ENCODE measurements at places on chromosomes 16 and 17.

- DNase-seq = no peak
Observed at GRCh38 chr16:69367980-69368379, 16.4 kb upstream of the TMED6 start.

DNA sequence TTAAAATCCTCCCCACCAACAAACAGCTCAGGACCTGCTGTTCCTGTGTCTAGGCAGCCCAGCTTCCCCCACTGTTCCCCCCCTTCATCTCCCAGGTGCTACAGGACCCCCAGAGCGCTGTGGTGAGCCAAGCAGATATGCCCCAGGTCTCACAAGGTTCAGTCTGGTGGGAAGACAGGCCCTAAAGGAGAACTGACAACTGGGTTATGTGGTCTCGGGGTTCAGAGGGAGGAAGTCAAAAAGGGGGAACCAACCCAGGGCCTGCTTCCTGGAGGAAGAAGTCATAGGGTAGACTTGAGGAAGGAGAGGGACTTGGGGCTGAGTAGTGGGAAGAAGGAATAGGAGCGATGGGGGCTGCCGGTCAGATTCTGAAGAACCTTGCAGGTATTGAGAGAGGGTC lies 2.6 kb downstream of the RIPOR1 start:
- DNase-seq = no peak

DNA sequence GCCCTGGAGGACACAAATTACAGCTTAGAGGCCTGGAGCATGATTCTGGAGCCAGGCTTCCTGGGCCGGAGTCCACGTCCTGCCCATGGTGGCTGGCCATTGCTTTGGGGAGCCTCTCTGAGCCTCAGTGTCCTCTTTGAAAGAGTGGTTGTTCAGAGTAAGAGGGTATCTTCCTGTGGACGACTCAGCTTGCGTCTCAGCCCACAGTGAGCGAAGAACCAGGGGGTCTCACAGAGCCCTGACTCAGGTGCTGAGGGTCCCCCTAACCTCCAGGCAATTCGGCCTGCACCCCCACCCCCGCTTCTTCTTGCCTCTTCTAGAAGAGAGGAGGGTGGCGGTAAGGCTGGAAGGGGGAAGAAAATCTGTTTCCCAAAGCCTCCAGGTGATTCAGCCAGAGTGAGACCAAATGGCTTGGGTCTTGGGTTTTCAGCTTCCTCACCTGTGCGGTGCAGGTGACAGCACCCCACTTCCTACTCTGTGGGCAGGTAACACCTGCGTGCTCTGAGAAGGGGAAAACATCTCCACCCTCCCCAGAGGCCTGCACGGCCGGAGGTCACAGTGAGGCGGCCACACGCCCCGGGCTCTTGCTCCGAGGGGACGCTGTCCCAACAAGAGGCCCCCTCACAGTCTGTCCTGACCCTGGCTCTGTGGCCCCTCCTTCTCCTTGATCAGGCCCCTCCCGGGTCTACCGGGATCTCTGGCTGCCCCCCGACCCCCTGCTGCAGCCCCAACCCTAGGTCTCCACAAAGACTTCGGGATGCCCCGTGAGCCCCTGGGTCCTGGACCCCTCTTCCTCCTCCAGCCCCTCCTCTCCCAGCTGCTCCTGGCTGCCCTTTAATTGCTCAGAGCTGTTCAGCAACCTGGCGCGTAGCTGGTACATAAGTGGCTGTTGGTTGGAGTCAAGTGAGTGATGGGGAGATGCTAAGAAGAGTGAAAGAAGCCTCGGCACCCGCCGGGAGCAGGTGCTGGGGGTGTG lies 119.2 kb downstream of the METRNL start:
- peak; percentile 7 for DNase-seq

DNA sequence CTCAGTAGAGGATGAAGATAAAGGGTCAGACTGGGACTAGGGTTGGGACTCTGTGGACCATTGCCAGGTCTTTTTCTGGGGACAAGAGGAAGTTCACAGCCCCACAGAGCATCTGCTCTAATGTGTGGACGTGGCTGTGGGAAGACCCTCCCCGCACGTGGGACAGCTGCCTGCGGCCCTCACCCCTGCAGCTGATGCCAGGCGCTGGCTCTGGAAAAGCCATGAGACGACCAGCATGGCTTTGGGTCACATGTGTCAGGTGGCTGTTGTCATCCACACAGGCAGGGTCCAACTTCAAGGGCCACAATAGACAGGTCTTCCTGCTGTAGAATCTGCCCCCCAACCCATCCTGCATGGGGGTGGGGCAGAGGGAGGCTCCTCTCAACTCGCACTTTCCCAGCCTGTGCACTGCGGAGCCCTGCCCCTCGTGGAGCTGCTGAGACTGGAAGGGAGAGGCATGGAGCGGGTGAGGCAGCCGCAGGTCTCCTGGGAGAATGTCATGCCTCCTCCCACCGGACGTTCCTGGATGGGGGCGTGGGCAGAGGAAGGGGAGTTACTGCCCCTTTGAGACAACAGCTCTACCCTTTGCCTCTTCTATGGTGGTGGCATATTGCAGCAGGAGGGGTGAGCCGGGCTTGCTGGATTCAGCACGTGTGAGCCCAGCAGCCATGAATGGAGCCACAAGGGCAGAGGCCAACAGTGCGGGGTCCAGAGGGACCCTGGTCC lies 53.4 kb downstream of the PIMREG start:
- no peak for DNase-seq

DNA sequence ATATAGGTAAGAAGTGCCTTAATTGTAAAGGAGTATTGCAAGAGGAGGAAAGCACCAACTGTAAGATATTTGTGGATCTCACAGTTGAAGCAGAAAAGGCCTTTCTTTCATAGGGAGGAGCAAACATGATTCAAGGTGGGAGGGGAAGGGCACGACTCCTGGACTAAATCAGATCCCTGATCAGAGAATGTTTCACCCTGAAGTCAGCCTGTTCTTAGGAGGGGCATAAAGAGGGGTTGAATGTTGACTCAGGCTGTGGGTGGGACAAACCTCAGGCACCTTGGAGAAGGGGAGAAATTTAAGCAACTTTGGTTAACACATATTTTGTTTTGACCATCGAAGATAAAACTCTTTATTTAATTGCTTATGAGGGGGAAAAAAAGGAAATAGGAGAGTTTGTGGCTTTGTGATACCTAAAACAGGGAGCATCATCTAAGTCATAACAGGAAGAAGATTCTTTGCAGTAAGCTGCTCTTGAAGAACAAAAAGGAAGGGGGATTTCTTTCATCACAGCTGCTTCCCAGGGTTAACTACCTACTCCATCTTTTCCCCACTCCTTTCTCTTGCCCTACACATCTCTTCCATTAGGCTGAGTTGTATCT lies 158.6 kb upstream of the ZNF267 start:
- no peak for DNase-seq

GRCh38 chr17:67753026-67753425 lies 35.3 kb downstream of the NOL11 start:
- no peak for DNase-seq

- DNase-seq = no peak
Observed at GRCh38 chr16:79647586-79647985, 47.0 kb upstream of the MAF start.

GRCh38 chr17:38798614-38799500 lies 499 bp downstream of the PIP4K2B start:
- peak; percentile 51 for DNase-seq

- DNase-seq = no peak
Observed at GRCh38 chr16:24491731-24492130, 47.6 kb upstream of the RBBP6 start.

- DNase-seq = no peak
Observed at GRCh38 chr17:42104264-42104663, 6.0 kb upstream of the ZNF385C start.

DNA sequence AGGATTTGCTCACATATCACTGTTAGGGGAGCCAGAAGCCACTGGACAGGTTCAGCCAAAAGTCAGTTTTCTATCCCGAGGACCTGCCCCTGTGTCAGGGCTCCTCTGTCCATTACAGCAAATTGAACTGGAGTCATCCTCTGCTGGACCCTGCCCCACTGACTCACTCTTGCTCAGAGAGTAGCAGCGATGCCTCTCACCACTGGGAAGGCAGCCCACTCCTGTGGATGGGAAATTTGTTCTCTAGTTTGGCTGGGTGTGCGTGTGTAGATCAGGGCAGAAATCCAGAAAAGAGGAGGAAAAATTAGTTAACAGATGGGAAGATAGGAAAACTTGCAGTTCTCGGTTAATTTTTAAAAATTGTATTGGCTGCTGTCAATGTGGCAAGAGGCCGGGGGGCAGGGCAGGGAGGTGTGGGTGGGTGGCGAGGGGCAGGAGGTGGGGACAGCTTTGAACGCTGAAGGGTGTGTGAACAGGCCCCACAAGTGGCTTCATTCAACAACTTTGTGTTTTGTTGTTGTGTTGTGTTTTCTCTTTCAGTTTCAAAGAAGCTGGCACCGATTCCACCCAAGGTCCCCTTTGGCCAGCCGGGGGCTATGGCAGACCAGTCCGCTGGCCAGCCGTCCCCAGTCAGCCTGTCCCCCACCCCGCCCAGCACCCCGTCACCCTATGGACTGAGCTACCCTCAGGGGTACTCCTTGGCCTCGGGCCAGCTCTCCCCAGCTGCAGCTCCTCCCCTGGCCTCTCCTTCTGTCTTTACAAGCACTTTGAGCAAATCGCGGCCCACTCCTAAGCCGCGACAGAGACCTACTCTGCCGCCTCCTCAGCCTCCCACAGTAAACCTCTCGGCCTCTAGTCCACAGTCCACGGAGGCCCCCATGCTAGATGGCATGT lies 33.6 kb downstream of the ELAC2 start:
- no peak for DNase-seq

DNA sequence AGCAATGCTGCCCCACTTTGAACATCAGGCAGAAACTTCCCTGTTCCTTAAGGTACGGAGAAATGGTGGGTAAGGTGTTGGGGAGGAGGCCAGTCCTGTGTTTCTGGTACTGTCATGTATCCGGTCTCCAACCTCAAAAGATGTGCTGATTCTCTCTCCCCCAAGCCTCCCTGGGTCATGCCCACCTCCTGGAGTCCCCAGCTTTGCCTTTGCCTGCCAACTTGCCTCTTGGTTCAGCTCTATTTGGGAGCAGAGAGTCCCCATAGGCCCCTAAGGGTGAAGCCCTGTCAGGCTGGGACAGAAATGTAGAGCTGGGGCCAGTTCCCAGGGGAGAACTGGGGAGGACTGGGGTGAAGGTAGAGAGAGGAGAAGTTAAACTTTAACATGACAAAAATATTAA lies 1.6 kb upstream of the TBX21 start:
- no peak for DNase-seq

DNA sequence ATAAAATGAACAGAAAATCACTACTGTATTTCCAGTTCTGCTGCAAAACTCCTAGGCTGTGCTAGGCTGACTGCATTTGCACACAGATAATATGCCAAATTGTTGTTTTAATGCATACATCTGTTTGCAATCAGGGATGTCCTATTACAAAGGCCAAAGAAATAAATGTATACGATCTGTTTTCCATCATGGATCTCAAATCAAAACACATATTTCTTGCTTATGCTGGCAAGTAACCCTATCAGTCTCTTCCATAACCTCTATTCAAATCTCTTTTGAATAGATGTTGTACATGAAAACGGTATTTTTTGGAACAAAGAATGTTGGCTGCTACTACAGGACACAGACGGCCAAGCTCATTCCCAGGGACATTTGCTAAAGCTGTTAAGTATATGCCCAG lies 56.6 kb downstream of the DUSP14 start:
- DNase-seq = no peak

- peak; percentile 86 for DNase-seq
Observed at GRCh38 chr17:76141212-76142038, at the start of gene FOXJ1. TSS of gene FOXJ1 (minus strand) at chr17:76141245. CDS start at chr17:76140395, 850 bp downstream.

- DNase-seq = no peak
Observed at GRCh38 chr16:70801611-70802010, 653 bp upstream of the VAC14 start.

- no peak for DNase-seq
Observed at GRCh38 chr16:87524407-87524806, 31.6 kb upstream of the ZCCHC14 start.

GRCh38 chr16:11248133-11248532 lies 7.9 kb downstream of the SOCS1 start:
- DNase-seq = no peak

GRCh38 chr16:66446737-66447136 lies 19.6 kb downstream of the BEAN1 start:
- no peak for DNase-seq

DNA sequence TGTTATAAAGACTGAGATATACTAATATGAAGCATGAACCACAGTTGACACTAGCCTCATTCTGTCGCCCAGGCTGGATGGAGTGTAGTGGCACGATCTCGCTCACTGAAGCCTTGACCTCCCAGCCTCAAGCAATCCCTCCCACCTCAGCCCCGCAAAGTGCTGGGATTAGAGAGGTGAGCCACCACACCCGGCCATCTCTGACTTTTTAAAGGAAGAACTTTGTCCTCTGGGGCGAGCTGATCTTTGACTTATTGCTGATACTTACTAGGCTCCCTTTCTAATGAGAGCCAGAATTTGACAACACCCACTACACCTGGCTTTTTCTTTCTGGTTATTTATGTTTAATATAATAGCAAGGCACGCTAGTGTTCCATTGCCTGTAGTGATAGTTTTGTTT lies 57.2 kb downstream of the CLEC16A start:
- no peak for DNase-seq

DNA sequence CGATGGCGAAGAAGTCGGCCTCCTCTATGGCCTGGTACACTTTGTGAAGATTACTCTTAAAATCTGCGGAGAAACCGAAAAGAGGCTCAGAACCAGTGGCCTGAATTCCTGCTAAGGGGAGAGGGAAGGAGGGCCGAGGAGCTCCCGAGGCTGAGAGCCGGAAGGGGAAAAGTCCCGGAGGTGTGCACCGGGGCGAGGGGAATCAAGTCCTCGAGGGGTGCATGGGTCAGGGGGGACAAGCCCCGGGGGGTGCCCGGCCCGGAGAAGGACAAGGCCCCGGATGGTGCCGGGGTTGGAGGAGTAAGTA lies 495 bp downstream of the PARN start:
- no peak for DNase-seq

GRCh38 chr16:57828272-57829161 lies 26.2 kb upstream of the KIFC3 start:
- no peak for DNase-seq

GRCh38 chr17:74430706-74431567 lies 951 bp upstream of the GPRC5C start:
- no peak for DNase-seq

DNA sequence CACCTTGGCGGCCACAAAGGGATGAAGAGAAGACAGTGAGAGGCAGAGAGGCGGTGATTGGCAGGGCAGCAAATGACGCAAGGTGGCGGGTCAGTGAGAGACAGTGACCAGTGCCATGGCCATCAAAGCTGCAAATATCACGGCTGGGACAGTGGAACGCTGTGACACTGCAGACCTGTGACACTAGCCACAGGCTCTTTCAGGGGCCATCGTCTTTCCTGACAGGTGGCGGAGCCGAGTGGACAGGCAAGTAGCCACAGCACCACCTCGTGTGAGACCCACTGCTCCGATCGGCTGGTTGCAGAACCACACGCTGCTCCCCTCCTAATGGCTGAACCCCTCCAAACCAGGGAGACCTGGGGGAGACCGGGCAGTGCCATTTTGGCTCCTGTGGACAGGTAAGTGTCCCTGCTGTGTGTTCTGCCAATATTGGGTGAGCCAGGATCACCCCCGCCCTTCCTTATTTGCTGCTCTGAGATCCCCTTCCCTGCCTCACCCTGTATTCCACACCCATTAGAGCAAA lies 7.9 kb upstream of the ZNF778 start:
- DNase-seq = no peak

Data from activated gamma-delta T cell treated with Interleukin-2 at 50 U/mL for 16 hours (primary cell).